ENCODE measurements at places on chromosomes 2 and 18.

DNA sequence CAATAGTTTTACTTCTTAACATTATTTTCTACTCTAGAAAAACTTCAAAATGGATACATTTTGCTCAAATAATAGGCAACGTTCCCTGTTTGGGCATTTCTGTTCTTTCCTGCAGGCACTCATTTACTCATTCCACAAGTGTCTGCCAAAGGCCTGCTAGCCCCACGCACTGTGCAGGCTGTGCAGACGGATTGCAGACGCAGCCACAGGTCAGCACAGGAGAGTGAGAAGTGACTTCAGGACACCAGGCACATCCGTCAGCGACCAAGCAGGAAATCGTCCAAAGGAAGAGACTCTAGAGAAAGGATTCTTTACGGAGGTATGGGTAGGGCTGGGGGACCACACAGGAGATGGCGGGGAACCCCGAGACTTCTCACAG is 103.0 kb upstream of the AGAP1 start:
- DNase-seq, result no peak

DNA sequence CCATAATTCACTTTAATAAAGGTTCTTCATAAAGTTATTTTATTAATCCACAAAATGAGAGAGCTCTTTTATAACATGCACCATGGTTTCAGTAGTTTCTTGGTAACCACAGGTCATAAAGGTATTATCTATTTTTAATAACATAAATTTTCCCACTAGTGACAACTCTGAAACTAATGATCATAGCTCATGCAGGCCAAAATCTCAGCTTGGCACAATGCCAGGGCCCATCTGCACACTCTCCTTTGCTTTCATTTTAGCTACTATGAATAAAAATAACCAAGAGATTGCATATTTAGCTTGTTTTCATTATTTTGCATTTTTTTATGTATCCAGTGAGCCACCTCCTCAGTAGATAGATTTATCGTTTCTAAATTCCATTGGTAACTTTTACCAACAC is 691.8 kb upstream of the CHAC2 start:
- no peak for DNase-seq

GRCh38 chr2:12510070-12510469 is 206.7 kb upstream of the TRIB2 start:
- no peak for DNase-seq

- no peak for DNase-seq
Observed at GRCh38 chr2:143694335-143694734, 565.1 kb downstream of the ARHGAP15 start.

DNA sequence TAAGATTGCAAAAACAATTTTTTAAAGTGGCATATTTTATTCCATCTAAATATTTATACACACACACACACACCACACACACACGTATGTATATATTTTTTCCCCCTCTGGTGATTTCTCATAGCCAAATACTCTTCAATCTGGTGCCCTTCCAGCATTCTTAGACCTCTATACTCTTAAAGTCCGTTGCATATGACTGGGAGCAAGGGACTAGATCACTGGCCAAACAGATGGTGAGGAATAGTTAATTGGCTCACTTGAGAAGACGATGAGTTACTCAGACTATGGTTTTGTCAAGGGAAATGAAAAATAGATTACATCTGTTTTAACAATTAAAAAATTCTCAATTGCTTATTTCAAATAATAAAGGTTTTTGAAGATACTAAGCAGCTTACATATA is 512.5 kb upstream of the LRRTM4 start:
- DNase-seq, result no peak

DNA sequence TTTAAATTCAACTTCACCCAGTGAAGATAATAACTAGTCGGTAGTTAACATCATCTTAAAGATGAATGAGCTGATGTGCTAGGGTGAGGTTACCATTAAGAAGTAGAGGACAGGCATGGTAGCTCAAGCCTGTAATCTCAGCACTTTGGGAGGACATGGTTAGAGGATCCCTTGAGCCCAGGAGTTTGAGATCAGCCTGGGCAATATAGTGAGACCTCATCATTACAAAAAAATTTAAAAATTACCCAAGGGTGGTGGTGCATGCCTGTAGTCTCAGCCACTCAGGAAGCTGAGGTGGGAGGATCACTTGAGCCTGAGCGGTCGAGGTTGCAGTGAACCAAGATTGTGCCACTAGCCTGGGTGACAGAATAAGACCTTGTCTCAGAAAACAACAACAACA is 4.7 kb downstream of the GALNT5 start:
- no peak for DNase-seq

GRCh38 chr2:102291319-102292075 is 19.9 kb upstream of the IL1RL1 start:
- no peak for DNase-seq

DNA sequence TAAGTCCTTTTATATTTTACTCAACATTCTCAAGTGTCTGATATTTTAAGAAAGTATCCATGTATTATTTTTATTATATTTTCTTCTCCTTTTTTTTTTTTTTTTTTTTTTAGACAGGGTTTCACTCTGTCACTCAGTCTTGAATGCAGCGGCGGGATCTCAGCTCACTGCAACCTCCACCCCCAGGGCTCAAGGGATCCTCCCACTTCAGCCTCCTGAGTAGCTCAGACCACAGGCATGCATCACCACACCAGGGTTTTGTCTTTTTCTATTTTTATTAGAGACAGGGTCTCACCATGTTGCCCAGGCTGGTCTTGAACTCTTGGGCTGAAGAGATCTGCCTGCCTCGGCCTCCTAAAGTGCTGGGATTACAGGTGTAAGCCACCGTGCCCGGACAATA is 212.1 kb downstream of the TCF4 start:
- DNase-seq, result no peak

DNA sequence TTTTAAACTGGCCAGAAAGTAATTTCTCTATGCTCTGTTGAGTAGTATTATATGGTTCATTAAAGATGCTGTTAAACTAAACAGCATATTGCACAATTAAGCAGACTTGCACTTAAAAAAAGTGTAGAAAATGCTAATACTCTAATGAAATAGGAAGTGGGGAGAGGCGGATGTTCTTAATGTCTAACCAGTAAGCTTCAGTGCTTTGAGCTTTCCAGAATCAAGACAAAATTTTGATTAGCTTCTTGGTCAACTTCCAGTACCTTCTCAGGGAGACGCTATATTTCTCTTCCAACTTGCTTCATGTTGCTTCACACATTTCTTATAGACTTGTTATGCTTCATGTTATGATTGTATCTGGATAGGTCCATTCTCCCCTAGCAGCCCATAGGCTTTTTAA is 89.1 kb downstream of the MAP2 start:
- DNase-seq, result no peak

- no peak for DNase-seq
Observed at GRCh38 chr2:165539985-165540384, 70.5 kb downstream of the CSRNP3 start.

GRCh38 chr18:22550366-22550765 is 132.7 kb upstream of the CTAGE1 start:
- DNase-seq, result no peak

DNA sequence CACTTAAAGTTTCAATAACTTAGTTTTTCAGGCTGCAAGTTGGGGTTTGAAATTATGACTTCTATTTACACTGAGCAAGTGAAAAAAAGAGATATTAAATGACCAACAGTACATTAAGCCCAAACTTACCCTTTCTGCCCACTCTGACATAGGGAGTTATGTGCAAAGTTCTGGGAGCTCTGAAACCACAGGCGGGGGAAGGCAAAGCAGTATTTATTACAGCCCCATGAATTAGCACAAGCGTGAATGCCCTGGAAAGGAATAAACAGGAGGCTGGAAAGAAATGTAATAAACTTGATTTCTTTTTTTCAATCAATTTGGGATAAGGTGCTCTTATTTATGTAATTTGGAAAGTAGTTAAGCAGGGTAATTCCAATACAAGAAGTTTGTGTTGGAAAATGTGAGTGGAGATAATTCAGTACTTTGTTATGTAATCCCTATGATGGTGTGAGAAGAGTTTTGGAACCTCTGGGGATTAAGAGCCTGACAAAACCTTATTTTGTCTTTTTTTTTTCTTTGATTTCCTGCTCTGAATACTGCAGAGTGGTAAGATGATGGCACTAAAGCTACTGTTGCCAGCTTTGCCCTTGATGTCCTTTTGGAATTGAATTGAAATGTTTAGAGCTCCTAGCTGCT is 351.5 kb downstream of the ARHGAP15 start:
- DNase-seq, result no peak

- no peak for DNase-seq
Observed at GRCh38 chr2:9388950-9389911, 34.1 kb downstream of the ITGB1BP1 start.

Data from stimulated activated CD8-positive, alpha-beta memory T cell treated with anti-CD3 and anti-CD28 coated beads, Interleukin-4, amount 100 ng/mL, for 4 hours (primary cell).